NCI-H187 treated with DMSO at 0.1 percent for 48 hours (cell line): ENCODE measurements at places on chromosomes 7 and 10.

DNA sequence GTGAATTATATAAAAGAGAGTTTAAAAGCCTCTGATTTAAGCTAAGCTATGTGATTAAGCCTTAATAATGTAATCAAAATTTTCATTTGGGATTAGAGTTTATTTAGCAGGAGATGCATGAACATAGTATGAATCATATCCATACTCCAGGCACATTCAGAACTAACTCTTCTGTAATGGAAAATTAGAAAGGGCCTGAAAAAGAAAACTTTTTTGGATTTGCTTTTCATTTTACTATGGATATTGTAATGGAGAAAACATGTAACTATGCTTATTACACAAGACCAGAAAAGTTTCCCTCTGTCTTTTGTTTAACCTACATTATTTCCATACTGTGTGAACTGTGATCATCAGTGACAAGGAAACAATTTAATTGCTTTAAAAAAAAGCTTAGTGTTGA, 22.0 kb downstream of the TES start:
- no peak for DNase-seq

GRCh38 chr7:73895626-73896025, 34.7 kb downstream of the TMEM270 start:
- no peak for DNase-seq

GRCh38 chr10:63343476-63343875, 122.3 kb downstream of the JMJD1C start:
- DNase-seq = no peak

DNA sequence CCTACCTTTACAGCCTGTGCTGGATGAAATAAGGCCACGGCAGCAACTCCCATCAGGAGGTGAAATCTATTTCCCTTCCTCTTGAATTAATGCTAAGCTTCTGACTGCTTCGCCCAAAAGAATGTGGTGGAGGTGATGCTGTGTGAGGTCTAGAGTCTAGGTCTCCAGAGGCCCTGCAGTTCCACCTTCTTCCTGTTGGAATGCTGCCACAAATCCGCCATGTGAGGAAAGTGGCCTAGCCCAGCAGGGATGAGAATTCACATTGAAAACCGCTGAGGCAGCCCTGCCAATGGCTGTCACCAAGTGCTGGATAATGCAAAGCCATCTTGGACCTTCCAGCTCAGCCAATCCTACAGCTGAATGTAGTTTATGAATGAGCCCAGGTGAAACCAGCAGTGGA, 28.0 kb downstream of the RHOBTB1 start:
- no peak for DNase-seq

GRCh38 chr10:117554241-117554814, 11.8 kb downstream of the EMX2 start:
- DNase-seq = no peak

DNA sequence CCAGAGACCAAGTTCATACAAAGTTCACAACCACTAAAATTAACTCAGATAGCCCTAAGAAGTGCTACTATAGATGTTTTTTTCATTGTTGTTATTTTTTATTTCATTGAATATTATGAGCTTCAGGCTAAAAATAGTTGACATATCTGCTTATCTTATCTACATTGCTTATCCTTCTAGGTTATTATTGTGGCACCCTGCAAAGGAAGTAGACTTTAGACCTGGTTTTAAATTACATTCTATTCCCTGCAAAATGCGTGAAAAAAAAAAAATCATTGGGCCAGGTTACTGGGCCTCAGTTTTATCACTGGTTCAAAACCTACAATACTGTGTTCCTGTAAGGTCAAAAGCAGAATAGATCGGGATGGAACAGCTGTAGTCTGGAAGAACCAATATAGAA, 811.0 kb downstream of the GRM8 start:
- DNase-seq = no peak

DNA sequence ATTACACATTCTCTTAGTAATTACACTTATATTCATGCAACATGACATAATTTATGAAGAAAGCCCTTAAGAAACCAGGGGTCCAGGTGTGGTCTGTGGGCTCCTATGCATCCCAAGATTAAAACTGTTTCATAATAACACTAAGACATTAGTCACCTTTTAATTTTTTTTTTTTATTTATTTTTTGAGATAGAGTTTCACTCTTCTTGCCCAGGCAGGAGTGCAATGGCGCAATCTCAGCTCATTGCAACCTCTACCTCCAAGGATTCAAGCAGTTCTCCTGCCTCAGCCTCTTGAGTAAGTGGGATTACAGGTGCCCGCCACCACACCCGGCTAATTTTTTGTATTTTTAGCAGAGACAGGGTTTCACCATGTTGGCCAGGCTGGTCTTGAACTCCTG, 12.5 kb downstream of the GDI2 start:
- DNase-seq = no peak

- no peak for DNase-seq
Observed at GRCh38 chr10:117830787-117831212, 215.9 kb downstream of the RAB11FIP2 start.

GRCh38 chr10:65395631-65396030, 1530.2 kb upstream of the LRRTM3 start:
- DNase-seq = no peak

DNA sequence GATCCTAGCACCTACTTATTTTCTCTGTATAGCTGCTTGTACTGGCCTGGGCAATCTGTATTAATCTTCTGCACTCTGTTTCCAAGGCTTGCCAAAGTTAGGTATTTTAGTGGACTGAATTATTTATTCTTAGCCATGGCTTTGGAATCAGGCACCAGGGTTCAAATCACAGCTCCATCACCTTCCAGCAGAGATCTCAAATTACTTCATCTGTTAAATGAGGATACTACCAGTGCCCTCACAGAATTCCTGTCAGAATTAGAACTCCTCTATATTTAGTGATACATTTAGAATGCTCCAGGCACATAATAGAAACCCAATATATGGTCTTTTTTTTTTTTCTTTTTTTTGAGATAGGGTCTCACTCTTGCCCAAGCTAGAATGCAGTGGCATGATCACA, 17.6 kb downstream of the ARMH3 start:
- DNase-seq = no peak

DNA sequence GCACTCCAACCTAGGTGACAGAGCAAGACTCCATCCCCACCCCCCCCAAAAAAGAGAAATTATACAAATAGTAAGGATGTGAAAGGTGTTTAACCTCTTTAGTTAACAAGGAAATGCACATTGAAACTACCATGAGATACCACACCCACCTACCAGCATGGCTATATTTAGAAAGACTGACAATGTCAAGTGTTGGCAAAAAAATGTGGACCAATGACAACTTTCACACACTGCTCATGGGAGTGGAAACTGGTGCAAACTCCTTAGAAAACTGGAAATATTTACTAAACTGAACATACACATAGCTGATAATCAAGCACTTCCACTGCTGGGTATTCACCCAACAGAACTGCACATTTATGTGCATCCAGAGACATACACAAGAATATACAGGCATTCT, 23.3 kb upstream of the NRF1 start:
- no peak for DNase-seq

- no peak for DNase-seq
Observed at GRCh38 chr10:89165923-89166322, 41.2 kb downstream of the CH25H start.

GRCh38 chr10:123573236-123574108, 92.7 kb upstream of the GPR26 start:
- no peak for DNase-seq

GRCh38 chr7:21763818-21764217, 181.9 kb downstream of the CDCA7L start:
- DNase-seq = no peak
